Fibroblast of skin of left quadriceps (primary cell): ENCODE measurements at places on chromosomes 4 and X.
A peak's percentile ranks its signal among the peaks of the same experiment; 100 is the strongest.

GRCh38 chr4:42391981-42392380, 5.3 kb upstream of the SHISA3 start:
- DNase-seq, result no peak

DNA sequence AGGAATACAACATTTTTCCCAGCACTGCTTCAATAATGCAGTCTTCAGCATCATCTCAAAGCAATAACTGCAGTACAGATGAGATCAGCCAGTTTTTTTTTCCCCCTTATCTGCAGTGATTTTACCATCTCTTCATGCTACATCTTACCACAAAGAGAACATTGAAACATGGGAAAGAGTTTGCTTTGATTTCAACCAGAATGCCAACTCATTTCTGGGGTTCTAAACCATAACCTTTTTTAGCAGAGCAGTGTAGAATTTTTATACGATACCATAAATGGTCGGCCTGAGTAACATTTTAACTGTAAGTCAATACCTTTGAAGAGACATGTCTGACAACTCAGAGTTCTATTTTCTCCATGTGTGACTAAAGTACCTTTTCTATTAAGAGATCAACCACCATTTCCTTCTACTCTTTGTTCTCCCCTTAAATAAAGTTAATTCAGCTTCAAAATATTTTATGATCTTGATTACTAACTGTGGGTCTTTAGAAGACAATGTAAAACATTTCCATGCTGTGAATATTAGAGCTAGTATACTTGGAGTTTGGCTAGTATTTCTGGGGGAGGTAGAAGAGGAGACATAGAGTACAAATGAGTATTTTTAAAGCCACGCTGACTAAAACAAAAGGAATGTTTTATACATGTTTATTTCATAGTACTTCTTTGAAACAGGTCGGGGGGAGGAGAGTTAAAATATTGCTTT, 69.1 kb downstream of the TET2 start:
- no peak for DNase-seq

- DNase-seq, result no peak
Observed at GRCh38 chrX:39309018-39309635, 507.9 kb downstream of the MID1IP1 start.

DNA sequence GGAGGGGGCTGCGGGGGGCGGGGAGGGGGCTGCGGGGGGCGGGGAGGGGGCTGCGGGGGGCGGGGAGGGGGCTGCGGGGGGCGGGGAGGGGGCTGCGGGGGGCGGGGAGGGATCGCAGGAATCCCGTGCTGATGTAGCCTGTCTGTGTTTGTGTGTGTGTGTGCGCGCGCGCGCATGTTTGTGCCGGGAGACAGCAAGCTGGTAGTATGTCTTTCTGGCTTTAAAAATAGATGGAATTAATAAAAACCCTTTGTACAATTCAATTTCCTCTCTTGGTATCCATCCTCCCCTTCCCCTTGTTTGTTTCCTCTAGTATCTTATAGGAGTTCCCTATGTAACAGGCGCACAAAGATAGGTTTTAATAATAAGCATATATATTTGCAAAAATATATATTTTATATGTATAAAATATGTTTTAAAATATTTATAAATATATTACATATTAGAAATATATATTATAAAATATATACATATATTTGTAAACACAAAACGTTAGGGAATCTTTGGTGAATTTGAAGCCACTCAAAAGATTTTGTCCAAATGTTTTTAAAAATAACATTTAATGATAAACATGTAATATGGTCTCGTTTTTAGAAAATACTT, 782 bp downstream of the ARHGAP24 start:
- DNase-seq, result no peak

GRCh38 chr4:142656178-142656577, 189.9 kb downstream of the INPP4B start:
- peak; percentile 4 for DNase-seq

DNA sequence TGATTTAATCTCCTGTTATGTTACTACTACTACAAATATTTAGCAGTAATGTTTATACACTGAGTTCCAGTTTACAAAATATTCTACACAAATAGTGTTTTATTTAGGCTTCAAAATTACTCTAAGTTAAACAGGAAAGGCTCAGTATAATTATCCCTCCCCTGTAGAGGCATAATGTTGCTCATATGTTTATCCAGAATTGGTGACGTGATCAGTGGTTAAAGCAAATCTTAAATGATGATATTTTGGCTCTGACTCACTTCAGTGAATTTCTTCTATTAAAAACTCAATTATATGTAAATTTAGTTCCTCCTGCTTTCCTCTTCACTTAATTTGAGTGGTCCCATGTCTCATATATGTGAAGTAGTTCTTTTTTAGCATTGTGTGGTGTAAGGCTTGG, 438.5 kb downstream of the ADGRL3 start:
- DNase-seq, result no peak

DNA sequence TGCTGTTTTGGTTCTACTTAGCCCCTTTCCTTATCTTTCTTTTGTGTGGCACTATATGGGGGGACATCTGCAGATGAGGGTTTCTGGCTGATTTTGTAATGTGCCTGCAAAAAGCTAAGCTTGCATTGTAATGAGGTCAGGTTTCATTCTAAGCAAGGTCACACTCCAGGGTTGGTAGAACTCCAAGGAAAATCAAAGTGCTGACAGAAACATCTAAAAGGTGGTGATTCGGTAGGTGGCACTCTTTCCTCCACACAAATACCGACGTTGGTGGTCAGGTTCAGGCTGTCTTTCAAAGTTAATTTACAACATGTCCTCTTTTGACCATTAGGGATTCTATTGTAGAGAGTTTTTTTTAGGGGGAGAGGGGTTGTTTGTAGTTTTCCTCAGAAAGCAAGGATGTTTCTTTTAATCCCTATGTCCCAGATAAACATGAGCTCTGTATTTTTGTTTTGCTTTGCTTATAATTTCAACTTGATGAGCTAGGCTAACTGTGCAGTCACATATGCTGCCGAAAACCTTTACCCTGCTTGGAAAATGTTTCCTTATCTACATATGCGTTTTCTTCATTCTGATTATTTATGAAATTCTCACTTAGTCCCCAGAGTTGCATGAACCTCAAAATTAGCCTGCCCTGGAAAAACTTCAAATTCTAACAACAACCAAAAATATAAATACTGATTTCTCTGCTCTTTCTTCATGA, 434.2 kb downstream of the PPARGC1A start:
- DNase-seq, result no peak

DNA sequence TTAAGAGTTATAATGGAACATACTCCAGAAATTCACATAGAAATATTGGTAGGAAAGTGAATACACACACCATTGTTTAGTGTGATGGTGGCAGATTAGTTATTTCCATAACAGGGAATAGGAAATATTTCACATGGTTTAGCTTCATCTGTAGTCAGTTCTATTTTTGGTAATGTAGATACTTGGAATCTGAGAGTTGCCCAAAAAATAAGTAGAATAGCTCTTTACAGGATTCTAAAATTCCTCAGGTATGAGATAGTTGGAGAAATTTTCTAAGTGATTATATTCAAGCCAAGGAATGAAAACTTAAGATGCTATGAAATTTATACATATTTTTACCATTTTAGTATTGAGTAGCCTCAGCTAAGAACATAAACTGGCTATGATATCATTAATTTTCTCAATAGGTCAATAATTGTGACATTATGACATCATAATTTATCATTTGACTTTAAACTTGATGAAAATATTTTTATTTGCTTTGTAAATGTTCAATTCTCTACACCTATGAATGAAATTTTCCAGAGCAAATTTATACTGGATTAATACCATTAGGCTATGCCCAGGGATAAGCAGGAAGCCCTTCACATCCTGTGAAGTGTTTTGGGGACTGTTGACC, 35.8 kb downstream of the CPEB2 start:
- peak; percentile 26 for DNase-seq

DNA sequence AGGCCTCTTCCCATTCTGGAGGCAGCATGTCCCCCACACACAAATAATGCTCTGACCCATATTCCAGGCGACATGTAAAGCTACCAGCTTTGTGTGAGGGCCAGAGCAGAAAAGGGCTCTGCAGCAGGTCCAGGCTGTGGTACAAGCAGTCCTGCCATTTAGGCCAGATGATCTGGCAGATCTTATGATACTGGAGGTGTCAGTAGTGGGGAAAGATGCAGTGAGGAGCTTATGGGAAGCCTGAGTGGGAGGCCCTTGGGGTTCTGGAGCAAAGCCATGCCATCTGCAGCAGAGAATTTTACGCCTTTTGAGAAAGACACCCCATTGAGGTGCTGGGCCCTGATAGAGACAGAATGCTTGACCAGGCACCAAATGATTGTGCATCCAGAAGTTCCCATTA, 7.7 kb downstream of the SYN1 start:
- DNase-seq, result no peak

DNA sequence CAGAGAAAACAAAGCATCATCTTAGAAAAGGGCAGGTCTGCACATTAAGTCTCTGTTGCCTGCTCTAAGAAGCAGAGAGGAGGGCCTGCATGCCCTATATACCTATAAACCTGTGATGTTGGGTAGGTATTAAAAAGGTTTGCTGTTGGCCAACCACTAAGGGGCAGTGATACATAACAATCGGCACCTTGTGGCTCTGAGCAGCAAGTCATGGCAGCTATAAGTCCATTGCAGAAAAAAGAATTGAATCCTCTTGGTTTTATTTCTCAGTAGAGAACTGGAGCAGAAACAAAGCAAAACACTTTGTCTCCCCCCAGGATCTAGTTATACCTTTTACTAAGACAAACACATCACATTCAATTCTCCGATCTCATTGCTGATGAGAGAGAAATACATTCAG, 1364.4 kb downstream of the STIM2 start:
- DNase-seq, result no peak

DNA sequence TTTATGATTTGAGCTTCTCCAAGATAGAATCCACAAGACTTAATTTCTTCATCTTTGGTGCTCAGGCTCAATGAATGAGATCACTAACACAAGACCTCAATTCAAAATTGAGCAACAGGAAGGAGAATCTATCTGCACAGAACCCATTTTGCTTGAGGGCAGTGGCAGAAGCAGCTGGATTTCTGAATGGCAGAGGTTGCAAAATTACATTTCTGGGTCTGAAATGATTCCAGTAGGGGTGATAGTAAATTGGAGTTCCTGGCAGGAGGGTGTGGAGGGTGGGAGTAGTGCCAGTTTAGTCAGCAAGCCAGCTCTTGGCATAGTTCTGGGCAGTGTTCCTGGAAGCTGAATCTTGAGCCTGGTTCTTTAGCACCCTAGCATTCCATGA, 281.1 kb downstream of the SLC7A11 start:
- no peak for DNase-seq

- no peak for DNase-seq
Observed at GRCh38 chr4:113586072-113586471, 175.5 kb downstream of the CAMK2D start.

DNA sequence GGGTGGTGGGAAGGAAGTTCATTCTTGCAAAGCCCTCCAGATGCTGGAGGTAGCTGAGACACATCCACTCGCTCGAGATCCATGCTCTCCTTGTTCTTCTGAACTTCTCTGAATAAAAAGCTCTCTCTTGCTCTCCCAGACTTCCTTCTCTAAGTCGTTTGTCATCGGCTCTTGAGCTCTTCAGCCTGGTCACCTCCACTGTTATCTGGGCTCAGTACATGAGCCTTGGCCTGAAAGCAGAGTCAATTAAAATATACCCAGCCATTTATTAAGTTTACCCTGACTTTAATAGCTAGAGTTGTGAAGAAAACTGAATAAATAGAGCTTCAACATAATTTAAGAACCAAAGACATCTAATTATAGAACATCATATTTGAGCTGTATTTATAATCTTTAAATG, 99.0 kb downstream of the CPE start:
- DNase-seq, result no peak

DNA sequence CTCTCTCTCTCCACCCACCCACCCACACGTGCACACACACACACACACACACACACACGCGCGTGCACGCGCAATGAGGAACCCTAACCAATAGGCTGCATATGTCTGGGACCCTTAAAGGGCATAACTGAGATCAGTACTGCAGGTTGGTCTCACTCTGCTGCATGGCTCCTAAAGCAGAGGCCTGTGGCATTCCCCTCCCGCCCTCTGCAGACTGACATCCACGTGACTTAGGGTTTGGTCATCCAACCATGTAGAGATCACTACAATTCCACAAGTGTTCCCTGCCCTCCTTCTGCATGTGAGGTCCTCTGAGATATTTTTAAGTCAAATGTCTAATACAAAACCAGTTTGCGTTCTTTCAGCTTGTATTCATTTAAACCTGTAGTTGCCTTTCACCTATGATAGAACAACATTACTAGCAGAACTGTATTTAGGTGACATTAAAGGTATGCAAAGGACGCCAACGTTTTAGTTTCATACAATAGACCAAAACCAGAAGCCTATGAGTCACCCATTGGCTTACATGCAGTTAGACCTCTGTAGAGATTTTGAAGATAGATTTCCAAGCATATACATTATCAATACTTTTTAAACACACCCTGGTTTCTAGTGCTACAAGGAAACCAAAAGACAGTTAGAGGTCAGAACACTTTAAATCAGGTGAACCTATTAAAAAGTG, 10.1 kb downstream of the XAGE5 start:
- DNase-seq, result no peak

DNA sequence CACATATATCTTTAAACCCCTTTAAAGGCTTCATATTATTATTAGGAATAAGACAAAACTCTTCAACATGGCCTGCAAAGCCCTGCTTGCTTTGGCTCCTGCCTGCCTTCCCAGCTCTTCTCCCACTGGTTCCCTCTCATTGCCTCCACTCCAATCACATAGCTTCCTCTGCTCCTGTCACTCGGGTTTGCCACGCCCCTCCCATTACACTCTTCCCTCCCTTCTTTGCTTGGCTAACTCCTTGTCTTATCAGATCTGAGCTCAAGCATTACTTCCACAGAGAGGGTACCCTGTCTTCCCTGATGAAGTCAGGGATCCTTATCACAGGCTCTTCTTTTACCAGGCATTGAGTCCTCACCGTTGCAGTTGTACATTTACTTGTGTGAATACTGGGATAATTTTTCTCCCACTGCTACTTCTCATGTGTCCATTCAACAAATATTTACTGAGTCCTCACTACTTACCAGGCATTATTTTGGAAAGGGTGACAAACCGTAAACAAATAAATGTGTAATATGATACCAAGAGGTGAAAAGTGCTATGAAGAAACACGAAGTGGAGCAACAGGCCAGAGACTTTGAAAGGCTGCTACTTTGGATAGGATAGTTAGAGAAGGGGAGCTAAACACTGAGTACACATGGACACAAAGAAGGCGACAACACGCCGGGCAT, 3.2 kb upstream of the VGLL1 start:
- no peak for DNase-seq

DNA sequence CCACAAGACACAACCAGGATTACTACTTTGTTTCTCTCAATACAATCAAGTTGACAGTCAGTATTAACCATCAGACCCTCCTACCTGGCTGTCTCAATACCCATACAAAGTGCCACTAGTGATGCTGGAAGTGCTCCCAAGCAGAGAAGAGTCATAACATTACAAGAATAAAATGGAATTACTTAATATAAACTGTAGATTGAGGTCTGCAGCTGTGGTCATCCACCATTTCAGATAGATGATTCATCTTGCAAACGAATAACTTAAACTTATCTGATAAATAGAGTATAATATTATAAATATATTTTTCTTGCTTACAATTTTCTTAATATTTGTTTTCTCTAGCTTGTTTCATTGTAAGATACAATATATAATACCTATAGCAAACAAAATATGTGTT, 1034.2 kb upstream of the PCDH10 start:
- no peak for DNase-seq

GRCh38 chr4:187212446-187213080, 488.9 kb upstream of the FAT1 start:
- no peak for DNase-seq

GRCh38 chr4:146292508-146292907, 78.2 kb downstream of the REELD1 start:
- DNase-seq, result no peak
